ENCODE measurements at places on chromosomes 16 and 17.

DNA sequence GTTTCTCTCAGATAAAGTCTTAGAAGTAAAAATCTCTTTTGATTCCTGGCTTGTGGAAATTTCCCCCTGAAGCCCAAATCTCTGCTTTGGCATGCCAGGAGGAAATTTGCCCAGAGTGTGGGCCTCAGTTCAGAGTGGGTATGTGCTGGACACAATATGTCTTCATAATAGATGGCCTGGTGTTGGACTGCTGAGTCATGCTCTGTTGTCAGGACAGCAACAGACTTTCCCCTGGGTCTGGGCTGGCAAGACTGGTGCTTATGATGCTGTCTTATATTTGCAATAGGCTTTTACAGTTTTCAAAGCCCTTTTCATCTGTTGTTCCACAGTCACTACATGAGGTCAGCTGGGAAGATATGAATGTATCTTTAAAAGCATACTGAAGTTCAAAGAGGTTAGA lies 57.0 kb downstream of the SHISA9 start:
- DNase-seq: no peak

DNA sequence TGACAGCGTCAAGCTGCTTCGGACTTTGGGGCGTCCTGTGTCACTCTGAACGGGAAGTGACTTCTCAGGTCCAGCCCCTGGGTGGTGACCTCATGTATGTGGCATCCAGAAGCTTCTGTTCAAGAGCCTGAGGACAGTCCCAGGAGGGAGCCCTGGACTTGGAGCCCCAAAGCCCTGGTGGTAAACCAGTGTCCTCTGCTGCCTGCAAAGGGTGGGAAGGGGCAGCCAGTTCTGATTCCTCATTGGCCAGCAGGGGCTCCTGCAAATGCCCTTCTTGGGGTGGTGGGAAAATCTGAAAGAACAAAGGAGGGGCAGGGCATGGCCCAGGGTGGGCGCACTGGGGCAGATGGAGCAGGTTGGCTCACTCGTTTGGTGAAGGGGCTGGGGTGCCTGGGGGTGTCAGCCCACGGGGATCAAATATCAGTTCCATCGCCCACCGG lies 1.6 kb downstream of the OSGIN1 start:
- DNase-seq: peak; percentile 76

DNA sequence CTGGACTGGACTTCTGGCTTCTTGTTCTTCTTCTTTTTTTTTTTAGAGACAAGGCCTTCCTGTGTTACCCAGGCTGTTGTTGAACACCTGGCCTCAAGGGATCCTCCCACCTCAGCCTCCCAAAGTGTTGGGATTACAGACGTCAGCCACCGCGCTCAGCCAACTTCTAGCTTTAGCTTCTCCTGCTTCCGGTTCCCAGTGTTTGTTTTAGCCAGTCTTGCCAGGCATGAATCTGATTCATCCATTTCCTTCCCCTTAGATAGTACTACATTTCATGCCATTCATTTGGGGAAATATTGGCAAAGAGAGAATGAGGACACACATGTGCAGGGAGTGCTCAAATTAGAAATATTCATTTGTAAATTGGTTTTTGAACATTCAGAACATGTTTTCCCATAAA lies 12.1 kb upstream of the NDUFAB1 start:
- DNase-seq: peak; percentile 89

GRCh38 chr16:49617710-49618330 lies 238.1 kb downstream of the ZNF423 start:
- no peak for DNase-seq
